ENCODE measurements at places on chromosomes 16 and 17.

DNA sequence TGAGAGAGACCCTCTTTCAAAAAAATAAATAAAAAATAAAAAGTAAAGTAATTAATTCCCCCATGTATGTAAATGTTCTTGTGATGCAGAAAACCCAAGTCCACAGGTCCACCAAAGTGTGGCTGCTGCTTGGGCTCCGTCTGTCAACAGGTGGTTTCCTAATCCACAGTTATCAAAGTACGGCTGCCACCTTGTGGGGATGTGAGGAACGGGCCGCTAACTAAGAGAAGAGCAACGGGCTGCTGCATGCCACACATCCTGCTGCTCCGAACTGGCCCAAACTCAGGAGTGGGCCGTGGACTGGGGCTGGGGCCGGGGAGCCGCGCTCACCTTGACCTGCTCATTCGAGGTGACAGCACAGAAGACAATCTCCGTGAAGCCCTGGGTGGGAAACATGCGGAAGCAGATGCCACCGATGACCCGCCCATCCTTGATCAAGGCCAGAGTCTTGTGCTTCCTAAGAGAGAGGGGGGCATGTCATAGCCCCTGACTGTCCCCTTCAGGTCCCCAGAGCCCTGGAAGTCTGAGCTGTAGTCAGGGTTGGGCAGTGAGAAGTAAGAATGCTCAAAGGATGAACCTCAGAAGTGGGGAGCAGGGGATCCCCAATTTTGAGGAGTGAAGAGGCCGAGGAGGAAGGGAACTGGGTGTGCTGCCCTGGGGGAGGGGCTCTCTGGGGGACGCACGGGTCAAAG is 4.3 kb downstream of the KAT2A start:
- DNase-seq: peak; percentile 45

DNA sequence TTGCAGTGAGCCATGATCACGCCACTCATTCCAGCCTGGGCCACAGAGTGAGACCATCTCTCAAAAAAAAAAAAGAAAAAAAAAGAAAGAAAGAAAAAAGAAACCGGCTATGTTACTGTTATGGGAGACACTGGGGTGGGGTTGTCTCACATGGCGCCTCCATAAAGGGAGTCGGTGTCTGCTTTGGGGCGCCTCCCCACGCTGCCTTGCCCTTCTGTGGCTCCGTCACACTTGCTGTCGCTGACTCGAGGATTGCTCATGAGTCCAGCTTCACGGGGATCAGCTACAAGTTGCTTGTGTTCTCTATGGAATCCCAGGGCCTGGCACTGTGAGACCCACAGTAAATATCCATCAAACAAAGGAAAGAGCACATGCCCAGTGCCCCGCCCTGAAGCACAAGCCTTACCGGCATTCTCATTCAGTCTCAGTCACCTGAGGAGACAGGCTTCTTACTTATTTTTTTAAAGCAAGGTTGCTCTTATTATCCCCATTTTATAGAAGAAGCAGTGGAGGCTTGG is 40.6 kb upstream of the ZNF423 start:
- DNase-seq: no peak

GRCh38 chr16:57564571-57565270 is 22.3 kb downstream of the ADGRG5 start:
- peak; percentile 19 for DNase-seq

DNA sequence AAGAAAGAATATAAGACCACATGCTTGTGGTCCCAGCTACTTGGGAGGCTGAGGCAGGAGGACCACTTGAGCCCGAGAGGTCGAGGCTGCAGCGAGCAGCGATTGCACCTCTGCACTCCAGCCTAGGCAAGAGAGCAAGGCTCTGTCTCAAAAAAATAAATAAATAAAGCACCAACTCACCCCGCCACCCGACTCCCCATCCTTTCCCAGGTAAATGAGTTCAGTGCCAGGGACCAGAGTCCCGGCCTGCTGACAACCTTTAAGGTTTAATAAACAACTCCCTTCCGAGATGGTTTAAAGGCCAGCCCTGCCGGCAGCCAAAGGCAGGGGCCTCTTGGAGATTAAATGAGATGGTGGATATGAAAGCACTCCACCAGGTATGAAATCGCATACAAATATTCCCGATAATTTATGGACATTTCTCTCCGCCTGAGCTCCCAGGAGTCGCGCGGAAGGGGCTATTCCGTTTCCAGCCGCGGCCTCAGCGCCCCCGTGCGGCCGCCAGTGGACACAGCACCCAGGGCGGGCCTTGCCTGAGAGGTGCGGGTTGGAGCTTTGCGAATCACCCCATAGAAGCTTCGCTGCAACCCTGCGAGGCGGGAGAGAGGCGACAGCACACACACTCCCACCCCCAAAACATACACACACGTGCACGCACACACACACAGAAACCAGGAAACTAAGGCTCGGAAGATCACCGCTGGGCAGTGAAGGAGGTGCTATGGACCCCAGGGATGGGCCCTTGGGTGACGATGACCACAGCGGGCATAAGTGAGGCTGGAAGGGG is 4.0 kb upstream of the RPL38 start:
- peak; percentile 80 for DNase-seq

DNA sequence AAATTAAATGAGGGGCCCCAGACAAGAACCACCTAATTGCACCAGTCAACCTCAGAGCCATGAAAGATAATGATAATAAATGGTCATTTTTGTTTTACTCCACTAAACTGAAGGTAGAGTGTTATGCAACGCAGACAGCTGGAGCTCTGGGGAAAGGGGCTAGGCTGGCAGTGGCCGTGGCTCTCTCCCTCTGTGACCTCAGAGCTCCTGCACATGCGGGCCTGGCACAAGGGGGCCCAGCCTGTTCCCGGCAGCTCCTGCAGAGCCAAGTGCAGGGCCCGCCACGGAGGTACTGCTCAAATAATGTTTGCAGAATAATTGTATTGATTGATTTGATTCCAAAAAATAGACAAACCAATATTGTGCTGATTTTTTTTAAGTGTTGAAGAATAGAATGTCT is 109.5 kb downstream of the SALL1 start:
- DNase-seq: no peak

DNA sequence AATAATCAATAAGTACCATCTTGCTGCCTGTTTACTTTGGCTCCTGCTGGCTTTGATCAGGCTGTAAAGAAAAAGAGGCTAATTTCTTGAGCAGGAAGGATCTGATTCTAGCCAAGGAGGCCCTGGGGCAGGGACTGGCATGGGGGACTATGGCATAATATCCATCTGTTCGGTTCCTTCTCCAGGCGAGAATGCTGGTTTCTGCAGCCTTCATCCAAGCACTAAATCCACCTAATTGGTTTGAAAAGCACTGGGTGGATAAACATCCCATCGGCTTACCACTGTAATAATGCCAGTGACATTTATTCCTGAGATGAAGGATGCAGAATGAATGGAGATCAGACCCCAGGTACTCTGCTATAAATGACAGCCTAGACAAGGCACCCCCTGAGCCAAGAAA is 180.0 kb upstream of the ASIC2 start:
- DNase-seq: no peak

GRCh38 chr16:87945351-87946042 is 5.7 kb upstream of the BANP start:
- DNase-seq: no peak

- DNase-seq: no peak
Observed at GRCh38 chr17:79986411-79987186, 49.1 kb downstream of the TBC1D16 start.

- DNase-seq: no peak
Observed at GRCh38 chr16:90040152-90041023, 21.1 kb upstream of the DBNDD1 start.

GRCh38 chr16:75351183-75351582 is 82.1 kb downstream of the CFDP1 start:
- DNase-seq: peak; percentile 11

DNA sequence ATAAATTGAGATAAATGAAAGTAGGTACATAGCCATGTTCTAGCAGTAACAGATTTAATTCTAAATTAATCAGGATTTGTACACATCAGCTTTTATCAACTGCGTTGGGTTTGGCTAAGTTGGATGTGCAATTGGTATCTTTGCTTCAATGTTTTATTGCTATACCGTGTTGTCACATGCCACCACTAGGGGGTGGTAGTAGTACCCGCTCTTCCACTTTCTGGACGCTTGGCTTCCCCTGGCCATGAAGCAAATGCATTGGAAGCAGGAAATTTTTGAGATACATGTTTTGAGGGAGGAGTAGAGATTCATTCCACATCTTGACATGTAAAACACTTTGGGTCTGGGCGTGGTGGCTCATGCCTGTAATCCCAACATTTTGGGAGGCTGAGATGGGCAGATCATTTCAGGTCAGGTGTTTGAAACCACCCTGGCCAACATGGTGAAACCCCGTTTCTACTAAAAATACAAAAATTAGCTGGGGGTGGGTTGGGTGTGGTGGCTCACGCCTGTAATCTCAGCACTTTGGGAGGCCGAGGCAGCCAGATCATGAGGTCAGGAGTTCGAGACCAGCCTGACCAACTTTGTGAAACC is 58.6 kb downstream of the EMP2 start:
- peak; percentile 69 for DNase-seq

GRCh38 chr16:12057266-12057665 is 80.7 kb downstream of the SNX29 start:
- DNase-seq: no peak

GRCh38 chr17:21043296-21044232 is 753 bp upstream of the USP22 start:
- DNase-seq: peak; percentile 91

- no peak for DNase-seq
Observed at GRCh38 chr17:57924677-57925076, 30.5 kb downstream of the CUEDC1 start.

- peak; percentile 58 for DNase-seq
Observed at GRCh38 chr16:57084257-57084770, 8.1 kb upstream of the CPNE2 start.

GRCh38 chr16:82857693-82858365 is 231.1 kb downstream of the CDH13 start:
- DNase-seq: no peak

DNA sequence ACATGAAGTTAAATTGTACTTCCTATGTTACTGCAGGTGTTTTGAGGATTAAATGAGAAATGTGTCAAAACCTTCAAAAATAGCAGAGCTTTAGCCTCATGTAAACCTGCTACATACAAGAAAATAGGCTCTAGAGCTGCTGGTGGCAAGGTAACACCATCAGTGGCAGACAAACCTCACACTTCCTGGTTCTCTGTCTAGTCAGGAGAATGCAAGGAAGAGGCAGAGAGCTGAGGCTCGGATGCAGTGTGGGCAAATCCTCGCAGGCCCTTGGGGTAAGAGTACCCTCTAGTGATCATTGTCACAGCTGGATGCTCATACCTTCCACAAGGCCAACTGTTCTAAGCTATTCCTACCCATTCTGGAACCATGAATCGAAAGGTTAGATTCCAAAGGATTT is 14.2 kb downstream of the CIAPIN1 start:
- DNase-seq: no peak

DNA sequence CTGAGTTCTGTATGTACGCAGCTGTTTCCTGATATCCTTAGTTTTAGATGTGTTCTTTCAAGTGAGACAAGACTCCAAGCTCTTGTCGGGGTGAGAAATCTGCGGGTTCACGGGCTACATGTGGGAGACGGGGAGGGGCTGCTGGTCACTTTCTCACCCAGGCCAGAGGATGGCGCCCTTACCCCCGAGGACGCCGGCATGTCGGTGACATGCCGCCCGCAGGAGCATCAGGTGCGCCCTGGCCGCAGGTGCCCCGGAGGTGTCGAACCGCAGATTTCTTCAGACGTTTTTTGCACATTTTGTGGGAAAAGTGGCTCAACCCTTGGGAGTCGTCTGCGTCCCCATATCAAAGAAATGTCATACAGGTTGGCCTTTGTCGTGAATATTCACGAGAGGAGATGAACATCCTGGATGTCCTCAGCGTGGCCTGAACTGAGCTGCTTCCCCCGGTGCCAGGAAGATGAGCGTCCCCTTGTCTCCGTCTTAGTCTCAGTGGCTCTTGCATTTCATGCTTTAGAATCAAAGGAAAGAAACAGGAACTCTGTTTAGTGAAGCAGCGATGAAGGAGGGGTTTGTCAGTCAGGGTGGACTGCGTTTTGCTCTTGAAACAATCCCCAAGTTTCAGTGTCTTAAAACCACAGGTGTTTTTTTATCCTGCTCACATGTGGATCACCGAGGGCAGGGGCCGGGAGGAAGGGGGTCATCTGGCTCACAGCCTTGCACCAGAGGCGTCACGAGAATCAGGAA is 75.4 kb upstream of the ZNF750 start:
- no peak for DNase-seq

DNA sequence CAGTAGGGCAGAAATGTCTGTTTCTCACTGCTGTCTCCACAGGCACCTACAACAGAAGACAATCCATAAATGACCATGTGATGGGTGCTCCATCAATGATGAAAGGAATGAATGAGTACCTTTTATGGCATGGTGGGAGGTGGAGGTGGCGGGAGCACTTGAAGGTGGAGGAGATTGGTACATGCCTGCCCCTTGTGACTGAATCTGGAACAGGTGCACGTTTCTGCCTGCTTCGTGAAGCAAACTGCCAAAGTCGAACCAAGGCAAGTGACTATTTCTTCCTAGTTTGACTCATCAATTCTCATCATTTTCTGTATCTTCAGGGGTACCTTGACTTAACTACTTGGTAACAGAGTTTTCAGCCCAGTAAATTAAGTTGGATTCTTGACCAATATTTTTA is 25.4 kb downstream of the CDRT15 start:
- no peak for DNase-seq

- DNase-seq: no peak
Observed at GRCh38 chr17:66920950-66921349, 43.6 kb upstream of the CACNG4 start.

DNA sequence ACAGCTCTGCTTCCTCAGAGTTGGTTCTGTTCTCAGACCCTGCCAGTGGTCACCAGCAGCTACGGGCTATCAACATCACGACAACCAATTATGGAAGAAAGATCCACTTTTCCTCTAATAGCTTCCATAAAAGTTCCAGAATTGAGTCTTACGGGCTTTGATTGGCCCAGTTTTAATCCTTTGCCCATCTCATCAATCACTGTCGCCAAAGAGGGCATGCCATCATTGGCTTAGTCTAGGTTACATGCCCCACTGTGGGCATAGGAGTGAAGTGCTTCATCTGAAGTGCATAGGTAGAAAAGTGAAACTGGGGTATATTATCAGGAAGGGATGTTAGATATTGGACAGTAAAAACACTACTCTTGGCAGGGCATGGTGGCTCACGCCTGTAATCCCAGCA is 76.6 kb upstream of the DHX40 start:
- DNase-seq: no peak

DNA sequence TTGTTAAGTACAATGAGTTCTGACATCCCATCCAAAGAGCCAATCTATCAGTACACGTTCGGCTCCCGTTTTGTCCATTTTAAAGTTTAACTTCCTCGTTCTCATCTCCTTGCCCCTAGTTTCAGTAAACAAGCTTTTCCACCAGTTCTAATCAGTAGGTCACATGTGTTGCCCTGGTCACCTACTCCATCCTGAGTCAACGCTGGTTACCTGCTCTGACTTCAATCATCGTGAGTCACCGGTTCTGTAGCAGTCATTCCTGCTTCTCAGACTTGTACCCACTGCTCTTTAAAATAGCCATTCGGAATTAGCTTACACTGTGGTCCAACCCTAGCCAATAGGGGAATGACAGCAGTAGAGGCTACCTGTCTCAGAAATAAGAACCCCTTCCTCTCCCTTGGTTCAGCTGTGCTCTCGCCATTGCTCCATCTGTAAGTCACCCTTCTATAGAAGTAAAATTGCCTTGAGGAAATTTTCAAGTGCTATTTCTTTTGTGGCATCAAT is 191.0 kb downstream of the CPPED1 start:
- DNase-seq: no peak

All from COLO829 (cell line).